ENCODE measurements at places on chromosomes 12 and 14.

DNA sequence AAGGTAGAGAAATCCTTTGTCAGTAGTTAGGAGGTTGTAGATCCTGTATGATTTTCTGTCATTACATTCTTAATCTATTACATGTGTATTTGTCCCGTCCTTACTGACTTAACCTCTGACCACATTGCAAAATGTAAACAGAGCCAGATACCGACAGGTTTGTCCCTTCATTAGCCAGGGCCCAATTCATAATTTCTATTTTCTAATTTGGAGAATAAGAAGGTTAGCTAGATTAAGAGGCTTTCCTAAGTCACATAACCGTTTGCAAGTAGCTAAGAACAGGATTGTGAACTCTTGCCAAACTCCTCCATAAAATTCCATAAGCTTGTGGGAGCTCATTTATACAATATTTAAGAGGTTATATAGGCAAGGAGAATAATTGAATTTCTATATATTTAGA, 352.6 kb downstream of the RAD51B start:
- no peak for DNase-seq

- DNase-seq, result no peak
Measured at GRCh38 chr12:100967189-100967588, 172.6 kb downstream of the ANO4 start.

- no peak for DNase-seq
Measured at GRCh38 chr12:24505366-24506015, 443.4 kb downstream of the BCAT1 start.

DNA sequence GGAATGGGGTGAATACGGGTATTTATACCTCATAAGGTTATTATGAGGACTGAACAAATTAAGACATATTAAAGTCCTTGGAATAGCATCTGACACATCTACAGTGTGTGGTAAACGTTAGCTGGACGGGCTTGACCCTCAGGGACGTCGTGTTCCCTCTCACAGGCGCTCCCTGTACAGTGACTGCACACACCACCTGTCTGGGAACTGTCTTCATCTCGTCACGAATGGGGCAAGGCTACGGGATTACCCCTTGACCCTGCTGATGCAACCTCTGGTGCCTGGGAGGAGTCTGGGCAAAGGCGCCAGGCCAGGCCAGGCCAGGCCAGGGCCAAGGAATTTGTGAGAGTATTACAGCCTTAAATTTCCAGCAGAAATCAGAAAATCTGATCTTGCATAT, 191.1 kb downstream of the CALM1 start:
- DNase-seq, result no peak

GRCh38 chr12:81079280-81080076, 1.6 kb downstream of the ACSS3 start:
- DNase-seq, result no peak

DNA sequence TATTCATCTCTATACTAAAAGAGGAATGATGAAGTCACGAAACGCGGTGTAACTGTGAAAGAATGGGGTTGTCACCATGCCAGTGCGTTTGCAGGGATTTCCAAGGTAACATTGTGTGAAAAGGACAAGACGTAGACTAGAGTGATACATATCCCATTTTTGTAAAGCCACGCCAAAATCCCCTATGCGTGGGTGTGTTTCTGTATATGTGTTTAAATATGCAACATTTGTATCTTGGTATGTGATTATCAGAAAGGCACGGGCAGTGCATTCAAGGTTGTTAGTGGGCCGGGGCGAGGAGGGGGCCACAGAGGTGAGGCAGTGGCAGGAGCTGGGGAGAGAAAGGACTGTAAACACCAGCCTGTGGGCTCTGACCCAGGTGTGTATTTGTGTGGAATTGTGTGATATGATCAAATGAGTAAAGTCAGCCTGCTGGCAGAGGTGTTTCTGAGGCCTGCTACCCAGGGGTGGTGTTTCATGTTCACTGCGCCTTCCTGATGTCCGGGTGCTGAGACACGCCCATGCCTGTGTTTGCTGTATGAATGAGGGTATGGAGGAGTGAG, 137.8 kb downstream of the ADGRD1 start:
- no peak for DNase-seq

DNA sequence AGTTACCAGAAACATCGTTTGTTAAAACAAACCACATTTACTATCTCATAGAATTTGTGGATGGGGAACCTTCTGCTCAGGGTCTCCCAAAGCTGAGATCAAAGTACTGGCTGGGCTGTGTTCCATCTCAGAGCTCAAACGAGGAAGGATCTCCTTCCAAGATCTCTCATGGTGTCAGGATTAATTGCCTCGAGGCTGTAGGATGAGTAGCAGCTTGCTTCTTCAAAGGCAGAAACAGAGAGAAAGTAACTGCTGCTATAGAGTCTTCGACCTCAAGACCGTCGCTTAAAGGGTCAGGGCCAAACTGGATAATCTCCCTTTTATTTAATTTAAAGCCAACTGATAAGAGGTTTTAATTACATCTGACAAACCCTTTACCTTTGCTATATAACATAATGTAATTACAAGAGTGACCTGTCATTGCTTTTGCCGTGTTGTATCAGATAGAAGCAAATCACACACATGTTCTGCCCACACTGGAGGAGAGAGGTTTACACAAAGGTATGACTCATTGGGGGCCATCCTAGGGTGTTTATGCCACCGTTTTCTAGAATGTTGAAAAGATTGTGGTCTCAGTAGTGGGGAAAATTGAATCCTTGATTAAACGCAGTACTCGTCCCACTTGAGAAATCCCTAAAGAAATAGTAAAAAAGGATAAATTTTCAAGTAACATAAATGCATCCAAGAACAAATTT, 868.8 kb upstream of the TMEM132C start:
- no peak for DNase-seq

DNA sequence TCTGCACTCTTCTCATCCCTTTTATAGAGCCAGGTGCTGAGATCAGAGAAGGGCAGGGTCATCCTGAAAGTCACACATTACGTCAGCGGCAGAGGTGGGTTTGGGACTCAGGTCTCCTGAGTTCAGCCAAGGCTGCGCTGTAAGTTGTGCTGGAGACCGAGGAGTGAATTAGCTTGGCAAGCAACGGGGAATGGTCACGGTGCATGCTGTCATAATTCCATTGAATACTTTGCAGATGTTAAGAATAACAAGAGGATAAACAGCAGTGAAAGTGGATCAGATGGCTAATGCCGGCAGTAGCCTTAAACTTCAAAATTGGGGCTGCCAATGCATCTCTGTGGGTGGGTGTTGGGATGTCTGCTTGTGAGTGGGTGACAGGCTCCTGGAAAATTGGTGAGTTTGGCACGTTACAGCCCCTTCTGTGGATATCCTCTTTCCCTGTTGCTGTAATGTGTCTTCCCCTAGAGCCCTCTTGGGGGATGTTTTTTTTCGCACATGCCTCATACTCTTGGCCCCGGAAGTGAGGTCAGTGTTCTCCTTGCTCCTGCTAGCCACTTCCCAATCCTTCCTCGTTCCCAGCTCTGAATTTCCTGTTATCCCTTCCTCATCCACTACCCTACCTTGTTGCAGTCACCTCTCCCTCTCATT, 287.1 kb upstream of the SRRM4 start:
- no peak for DNase-seq

- DNase-seq, result no peak
Measured at GRCh38 chr12:60184096-60184495, 588.3 kb downstream of the SLC16A7 start.

- DNase-seq, result no peak
Measured at GRCh38 chr14:103001651-103002396, 55.5 kb downstream of the CDC42BPB start.

- no peak for DNase-seq
Measured at GRCh38 chr14:25086081-25086480, 36.1 kb upstream of the STXBP6 start.

GRCh38 chr14:34722723-34723545, 8.5 kb upstream of the CFL2 start:
- DNase-seq, result no peak

- DNase-seq, result no peak
Measured at GRCh38 chr12:86551146-86551571, 295.0 kb upstream of the MGAT4C start.

DNA sequence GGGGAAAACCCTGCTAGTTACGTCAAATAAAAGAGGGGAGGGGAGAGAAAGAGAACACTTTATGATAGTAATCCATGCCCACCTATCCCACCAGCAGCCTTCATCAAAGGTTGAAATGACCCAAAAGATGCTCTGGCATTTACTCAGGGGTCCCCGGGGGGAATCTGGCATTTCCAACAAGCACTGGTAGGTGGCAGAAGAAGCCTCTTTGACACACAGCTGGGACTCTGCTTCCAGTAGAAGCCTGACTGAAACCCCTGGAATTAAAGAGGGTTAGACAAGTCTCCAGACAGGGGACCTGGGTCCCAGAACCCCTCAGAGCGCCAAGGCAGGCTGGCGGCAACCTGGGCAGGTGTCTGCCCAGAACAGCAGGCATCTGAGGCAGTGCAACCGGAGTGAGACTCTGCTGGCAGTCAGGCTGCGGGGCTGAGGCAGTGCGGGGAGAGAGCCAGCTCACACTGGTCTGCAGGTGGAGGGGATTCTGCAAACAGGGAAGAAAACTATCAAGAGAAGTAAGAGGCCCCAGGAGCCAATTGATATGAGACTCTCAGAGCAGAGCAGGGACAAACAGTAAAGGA, 85.0 kb upstream of the CAPRIN2 start:
- no peak for DNase-seq

GRCh38 chr12:28802706-28803438, 346.2 kb upstream of the FAR2 start:
- no peak for DNase-seq

- DNase-seq, result no peak
Measured at GRCh38 chr14:94051779-94052178, 25.6 kb downstream of the OTUB2 start.

GRCh38 chr14:39376667-39377403, 55.4 kb downstream of the FBXO33 start:
- DNase-seq, result no peak

DNA sequence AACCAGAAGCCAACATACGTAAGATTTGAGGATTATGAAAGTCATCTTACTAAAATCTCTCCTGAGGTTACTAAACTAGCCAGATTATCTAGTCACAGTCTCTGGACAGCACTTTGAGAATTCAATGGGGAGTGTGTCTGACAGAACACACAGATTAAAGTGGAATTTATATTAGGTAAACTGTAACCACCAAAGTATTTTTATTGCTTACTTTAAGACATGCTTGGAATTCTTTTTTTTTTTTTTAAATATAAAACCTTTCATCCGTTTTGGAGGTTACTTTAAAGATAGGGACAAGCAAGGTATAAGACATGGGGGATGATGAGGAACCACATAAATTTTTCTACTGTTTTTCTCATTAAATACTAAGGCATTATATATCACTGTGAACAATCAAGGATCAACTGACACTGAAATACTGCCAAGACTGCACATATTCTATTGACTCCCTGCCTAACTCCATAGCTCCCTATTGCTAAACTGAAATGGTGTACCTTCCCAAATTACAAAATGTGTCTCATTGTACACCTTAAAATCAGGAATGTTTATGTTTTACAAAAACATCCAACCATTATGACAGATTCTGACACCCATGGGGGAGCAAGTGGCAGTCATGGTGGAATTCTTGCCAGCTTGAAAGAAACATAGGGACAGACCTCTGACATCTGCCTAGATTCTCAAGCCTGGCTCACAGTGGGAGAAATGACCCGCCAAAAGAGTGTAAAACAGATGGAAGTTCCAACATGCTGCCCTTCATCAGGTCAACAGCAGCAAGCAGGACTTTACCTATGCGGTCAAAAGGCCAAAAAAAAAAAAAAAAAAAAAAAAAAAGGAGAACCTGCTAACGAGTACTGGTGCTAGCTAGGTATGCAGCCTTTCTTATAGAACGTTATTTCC, 239.3 kb downstream of the MED13L start:
- DNase-seq, result peak; percentile 92

GRCh38 chr14:40842816-40843215, 763.9 kb upstream of the LRFN5 start:
- DNase-seq, result no peak

- no peak for DNase-seq
Measured at GRCh38 chr12:24950231-24950834, 1.4 kb upstream of the BCAT1 start.

- DNase-seq, result no peak
Measured at GRCh38 chr14:50865391-50866076, 6.3 kb upstream of the ABHD12B start.

DNA sequence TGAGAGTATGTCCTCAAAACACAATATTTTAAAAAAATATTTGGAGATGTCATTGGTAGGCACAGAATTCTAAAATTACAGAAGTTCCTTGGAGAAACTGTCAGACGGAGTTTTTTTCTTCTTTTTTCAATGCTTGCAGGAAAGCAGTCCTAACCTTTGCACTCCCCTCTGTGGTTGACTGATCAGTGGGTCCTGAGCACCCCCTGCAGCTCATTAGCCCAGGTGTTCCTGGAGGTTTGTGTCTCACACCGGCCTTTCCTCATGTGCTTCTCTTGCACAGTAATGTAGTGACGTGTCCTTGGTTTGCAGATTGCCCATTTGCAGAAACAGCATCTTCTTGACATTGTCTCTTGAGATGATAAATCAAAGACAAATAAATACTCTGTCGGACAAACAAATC, 513.0 kb downstream of the TMEM121 start:
- no peak for DNase-seq

DNA sequence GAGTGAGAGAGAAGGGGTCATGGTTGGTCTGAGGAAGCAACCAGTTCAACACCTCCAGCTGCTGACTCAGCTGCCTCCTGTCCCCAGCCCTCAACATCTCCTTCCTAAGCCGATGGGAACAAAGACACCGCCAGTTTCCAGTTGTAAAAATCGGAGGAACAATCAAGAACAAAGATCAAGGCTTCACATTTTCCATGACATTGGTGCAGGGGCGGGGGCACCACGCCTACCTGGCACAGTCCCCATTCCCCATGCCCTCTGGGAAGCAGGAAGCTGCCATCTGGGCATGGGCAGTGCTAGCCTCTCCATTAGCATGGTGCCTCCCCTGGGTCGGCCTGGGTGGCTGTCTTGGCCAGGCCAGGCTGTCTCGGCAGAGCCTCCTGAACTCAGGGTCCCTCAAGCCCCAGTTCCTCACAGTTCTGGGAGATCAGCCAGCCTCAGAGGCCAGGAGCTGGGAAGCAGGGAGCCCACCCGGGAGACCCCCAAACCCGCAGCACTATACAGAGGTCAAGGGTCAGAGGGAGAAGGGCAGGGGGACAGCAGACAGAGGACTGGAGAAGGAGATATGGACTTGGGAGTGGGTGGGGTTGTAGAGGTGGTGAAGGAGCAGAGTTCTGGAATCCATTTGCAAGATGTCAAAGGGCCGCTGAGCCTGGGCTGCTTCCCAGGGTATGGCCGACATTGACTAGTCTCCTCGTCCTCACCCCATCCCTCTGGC, 19.6 kb upstream of the TMEM106C start:
- DNase-seq, result no peak
